ENCODE measurements at places on chromosomes 3 and 15.

DNA sequence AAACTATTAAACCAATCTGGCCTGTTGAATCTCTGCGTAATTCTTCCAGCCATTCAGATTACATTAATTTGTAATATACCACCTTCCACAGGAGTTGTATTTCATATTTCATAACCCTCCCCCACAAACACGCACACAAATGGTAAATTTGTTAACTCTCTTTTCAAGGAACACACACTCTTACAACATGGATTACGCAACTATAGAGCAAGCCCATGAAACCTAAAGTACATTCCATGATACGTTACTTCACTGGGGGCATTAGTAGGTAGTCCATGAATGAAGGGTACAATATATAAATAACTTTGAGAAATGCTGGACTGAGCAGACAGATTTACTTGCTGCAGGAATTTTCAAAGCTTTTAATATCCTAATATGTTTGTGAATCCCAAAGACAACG lies 65.0 kb downstream of the TRIM69 start:
- no peak for DNase-seq

DNA sequence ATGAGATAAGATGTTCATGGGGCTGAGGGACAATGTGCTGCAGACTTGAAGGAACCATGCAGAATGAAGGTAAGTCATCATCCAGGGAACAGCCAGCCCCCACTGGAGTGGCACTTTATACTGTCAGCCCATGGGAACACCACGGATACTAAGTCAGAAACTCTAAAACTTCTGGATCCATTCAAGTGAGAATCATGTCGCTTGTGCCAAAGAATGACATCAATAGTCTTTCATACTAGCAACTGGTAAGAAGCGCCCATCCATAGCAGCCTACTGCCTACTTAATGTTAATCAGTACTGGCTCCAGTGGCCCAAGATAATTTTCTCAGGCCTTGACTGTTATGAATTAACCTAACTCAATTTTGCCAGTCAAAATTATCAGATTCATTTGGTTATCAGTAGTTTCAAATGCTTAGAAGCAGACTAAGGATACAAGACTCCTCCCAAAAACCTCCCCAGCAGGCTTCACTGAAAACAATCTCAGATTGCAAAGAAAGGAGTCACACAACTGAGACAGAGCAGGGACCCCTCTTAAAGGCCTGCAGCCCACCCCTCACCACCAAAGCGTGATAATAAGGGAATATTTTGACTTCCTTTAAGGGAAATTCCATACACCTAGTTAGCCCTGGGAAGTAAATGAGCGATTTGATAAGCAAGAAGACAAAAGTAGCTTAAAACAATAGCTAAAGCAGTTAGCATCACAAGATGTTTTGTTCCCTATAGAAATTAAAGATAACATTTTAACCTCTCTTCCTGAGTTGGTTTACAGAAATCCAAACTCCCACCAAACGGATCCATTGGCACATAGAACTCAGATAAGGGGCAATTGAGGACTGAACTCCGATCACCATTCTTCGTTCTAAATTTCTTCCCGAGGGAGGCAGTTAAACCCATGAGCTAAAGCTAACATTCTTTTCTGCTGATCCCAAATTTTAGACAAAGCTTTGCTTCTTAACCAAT lies 98.8 kb downstream of the TGFBR2 start:
- no peak for DNase-seq

DNA sequence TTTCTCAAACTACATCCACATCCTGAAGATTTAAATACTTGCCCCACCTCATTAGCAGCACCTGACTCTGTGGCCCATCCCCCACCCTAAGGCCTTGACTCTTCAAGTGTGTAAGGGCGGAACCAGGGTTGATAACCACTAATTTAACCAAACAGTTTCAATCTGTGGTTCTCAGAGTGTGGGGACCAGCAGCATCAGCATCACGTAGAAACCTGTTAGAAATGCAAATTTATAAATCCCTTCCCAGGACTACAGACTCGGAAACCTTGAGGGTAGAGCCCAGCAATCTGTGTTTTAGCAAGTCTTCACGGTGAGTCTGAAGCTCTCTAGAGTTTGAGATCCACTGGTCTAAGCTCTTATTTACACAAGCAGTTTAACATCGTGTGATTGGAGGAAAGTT lies 12.4 kb downstream of the GNB4 start:
- DNase-seq: no peak

DNA sequence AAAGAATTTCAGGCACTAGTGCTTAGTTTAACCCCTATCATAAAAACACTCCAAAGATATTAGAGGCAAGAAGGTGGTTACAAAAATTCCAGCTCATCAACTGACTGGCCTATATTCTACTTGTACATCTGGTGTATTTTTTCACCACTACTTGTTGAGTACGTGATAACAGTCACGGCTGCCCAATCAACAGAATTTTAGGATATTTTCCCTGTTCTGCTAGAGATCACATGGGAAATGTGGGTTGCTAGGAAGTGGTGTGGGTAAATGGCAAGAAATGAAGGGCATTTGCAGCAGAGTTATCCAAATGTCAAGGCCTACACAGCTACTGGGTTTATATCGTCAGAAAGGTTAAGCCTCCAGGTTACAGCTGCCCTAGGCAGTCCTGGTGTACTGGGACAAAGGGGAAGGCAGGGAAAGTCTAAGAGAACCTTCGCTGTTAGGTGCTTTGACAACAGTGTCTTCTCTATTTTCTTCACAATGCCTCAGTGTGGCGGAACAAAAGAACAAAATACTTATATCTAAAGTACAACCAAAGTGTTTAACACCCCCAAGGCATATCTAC lies 81.9 kb downstream of the FMN1 start:
- no peak for DNase-seq

- no peak for DNase-seq
Measured at GRCh38 chr3:65128346-65128745, 440.5 kb upstream of the ADAMTS9 start.

DNA sequence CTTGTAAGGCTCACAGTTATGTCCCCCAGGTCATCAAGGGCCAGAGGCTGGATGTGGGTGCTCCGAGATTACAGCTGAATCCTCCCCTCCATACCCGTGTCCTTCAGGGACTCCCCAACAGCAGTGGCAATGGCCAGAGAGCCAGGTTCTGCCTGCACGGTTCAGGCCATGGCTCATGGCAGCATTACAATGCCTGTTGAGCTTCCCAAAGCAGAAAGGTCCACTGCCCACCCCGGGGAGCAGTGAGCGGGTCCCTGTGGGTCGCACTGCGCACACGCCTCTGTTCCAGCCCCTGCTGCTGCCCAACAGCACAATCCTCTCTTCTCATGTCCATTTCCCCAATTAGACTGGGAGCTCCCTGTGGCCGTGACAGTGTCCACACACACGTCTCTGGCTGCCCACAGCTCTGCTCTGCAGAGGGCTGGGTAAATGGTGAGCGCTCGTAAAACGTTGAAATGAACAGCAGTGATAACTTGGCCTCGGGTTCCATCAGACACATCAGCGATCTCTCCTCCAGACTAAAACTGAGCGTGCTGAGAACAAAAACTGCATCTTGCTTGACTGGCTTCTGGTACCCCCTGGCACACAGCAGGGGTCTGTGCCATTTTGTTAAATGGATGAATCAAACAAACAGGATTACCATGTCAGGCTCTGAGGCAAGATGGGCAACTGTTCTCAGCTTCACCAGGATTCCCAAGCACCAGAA lies 80.4 kb downstream of the VGLL4 start:
- no peak for DNase-seq

DNA sequence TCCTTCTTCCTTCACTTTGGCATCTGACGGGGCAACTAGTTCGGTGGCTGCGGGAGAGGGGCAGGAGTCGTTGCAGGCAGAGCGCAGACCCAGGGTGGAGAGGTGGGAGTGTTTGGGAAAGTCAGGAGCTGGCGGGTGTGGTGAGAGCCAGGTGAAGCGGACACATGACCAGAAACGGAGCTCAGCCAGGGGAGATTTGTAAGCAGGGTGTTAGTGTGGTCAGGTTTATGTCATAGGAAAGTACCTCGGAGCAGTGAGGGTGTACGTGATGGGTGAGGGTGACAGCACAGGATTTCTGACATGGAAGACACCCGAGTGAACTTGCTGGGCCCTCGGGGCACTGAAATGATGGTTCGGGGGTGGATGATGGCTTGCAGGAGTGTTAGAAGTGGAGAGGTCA lies 247.4 kb upstream of the TPM1 start:
- DNase-seq: no peak

DNA sequence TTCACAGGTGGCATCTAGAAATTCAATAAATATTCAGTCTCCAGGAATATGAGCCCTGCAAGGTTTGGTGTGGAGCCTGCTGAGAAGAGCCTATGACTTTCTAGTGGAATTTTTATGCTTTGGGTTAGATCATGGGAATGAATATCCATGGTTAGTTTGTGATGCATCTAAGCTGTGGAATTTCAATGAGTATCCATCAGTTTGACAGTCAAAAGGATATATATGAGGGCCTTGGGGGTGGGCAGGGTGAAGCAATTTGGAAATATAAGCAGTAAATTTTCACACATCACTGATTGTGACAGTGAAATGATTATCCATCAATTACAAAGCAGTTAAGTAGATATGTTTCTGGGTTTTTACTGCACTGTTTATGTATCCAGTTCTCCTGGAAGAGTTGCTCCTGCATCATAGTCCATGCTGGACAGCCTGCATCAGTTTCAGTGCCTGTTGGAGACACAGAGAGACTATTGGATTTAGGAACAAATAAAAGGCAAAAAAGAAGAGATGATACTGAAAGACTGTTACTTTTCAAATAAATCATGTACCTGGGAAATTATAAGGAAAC lies 530.8 kb downstream of the MFSD1 start:
- DNase-seq: no peak

DNA sequence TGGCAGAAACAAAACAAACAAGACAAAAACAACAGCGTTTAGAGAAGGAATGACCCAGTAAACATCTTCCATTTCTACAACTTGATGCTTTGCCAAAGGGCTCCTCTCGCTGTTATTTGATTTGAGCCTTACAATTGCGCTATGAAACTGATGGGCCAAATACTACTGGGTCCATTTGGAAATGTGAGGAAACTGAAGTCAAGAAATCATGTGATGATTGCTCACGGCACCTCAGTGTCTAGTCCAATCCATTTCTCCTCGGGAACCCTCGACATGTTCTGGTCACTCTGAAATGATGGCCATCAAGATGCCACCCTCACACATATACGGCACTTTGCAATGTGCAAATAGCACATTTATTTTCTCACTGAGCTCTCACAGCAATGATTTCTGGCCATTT lies 136.0 kb downstream of the UACA start:
- DNase-seq: no peak

DNA sequence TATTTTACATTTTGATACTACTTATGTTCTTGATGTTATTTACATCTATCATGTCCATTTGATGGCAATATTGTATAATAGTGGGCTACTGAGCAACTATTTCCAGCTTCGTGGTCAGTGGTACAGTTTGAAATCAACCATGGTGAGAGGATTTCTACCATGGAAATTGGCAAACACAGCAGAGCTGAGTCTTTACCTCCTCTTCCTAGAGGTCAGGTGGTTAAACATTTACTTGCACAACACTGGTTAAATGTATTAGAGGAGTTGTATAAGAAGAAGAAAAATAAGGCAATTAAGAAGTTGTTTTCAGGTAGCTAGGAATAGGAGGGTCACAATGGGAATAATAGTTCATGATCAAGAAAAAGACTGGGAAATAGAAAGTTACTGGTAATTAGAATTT lies 7.2 kb upstream of the PPM1L start:
- DNase-seq: no peak

DNA sequence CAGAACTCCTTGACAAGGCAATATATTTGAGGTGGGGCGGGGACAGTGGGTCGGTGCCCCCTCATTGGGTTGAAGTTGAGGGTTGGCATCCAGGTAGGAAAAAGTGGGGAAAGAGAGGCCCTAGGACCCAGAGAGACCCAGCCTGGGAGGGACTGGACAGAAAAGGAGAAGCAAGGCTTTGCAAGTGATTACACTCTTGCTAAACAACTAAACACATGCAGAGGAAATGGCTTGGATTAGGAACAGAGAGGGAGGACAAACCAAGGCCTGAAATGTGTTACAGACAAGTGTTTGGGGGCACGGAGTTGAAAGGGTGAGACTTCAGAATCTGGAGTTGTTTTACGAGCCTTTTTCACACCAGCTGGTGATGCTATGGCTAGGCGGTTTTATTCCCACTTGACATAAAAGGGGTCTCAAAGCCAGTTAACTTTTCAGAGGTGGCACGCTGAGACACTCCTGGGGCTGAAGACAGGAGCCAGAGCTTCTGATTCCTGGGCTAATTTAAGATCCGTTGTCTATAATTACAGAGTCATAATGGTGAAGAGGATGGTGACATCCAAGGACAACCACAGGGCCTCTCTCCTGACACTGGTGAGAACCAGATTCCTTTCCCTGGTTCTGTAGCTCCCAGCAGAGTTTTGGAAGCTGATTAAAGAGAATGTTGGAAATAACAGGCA lies 7.7 kb upstream of the KCTD6 start:
- DNase-seq: no peak

DNA sequence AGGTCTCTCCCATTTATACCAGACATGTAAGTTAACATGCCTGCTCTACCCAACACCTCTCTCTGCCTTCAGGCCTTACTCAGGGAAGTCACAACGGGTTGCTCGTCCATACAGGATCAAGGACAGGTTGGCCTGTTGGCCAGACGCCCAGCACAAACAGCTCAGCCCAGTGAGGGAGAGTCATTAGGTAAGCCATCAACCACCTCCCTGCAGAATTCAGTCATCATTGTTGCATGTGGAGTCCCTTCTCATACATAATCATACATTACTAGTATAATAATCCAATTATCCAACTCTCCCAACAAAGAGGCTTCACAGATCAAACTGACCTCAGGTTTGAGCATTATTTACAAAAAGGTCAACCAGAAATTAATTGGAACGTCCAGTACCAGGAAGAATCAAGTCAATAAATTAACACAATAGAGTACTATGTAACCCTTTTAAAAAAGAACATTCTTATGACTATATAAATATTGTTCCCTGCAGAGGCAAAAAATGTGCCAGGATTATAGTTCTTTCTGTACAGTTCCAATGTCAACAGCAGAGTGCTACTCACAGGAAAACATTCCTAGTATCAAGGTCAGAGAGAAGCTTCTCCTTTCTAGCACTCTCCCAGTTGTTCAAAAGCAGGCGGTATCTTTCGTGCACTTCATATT lies 33.2 kb downstream of the HOMER2 start:
- DNase-seq: no peak

DNA sequence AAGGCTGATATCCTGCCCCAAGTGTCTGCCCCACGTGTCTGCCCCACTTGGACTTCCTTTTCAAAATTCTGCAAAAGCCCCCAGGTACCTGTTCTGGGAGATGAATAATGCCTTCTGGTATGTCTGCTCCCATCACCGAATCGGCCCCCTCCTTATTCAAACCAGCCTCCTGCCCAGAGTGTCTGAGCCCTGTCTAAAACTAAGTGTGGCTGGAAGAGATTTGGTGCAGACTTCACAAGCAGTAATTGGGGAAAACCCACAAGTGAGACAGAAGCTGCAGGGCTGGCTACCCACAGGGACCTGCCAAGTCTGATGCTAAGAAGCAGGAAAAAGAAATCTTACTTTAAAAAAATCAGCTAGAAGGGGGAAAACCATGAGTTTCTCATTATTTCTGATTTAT lies 85.1 kb downstream of the DUT start:
- DNase-seq: no peak

GRCh38 chr3:126314790-126315658 lies 42.2 kb downstream of the KLF15 start:
- peak; percentile 57 for DNase-seq
